Astrocyte of the hippocampus (primary cell): ENCODE measurements at places on chromosomes 6 and 20.
A peak's percentile ranks its signal among the peaks of the same experiment; 100 is the strongest.

GRCh38 chr6:40880906-40881305 lies 158.1 kb downstream of the UNC5CL start:
- no peak for DNase-seq

DNA sequence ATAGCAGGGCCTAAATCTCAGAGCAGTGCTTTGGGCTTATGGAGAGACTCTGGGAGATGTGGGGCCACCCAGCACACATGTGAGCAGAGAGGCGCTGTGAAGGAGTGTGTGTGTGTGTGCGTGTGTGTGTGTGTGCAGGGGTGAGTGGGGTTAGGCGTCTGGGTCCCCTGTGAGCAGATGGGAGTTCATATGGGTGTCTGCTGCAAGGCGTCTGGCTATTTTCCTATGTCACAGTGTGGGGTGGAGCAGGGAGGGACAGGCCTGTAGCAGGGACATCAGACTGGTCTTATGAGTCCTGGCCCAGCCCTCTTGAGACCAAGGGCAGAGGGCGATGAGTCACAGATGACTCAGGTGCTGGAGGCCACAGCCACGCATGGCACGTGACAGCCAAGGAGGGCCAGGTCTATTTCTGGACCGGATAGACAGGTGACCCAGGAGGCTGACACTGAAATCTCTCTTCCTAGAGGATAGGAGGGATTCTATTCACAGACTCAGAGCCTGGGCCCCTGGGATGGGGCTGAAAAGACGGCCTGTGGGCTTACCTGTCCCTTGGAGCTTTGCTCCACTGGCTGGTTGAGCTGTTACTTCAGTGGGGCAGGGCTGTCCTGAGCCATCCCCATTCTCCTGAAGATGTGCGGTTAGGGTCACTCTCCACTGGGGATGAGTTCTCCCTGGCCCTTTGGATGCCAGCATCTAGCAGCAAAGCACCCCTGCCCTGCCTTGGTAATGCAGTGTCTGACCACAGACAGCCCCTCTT lies 28.9 kb downstream of the VEGFA start:
- DNase-seq: peak; percentile 79

GRCh38 chr6:1658212-1659005 lies 48.7 kb downstream of the FOXC1 start:
- no peak for DNase-seq

- DNase-seq: peak; percentile 52
Observed at GRCh38 chr20:41697861-41698559, 79.8 kb upstream of the CHD6 start.

DNA sequence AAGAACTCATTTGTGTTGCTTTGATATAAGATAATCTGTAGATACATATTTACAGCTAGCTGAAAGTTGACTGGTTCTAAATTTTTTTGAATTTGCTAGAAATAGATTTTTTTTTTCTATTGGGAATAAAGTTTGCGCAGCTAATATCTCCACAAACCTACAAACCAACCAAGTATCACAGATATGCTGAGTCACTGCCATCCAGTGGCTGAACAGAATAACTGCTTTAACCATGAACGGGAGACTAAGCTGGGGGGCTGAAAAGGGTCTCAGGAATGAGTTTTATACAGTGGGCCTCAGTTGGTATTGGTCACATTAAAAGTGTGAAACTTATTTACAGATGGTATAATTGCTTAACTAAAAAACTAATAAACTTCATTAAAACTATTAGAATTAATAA lies 326.7 kb upstream of the CNR1 start:
- DNase-seq: peak; percentile 58
